ENCODE measurements at places on chromosomes 1 and 21.
A peak's percentile ranks its signal among the peaks of the same experiment; 100 is the strongest.

- DNase-seq = no peak
Observed at GRCh38 chr1:214285610-214286440, 4.9 kb downstream of the SMYD2 start.

GRCh38 chr21:42357307-42357706 is 6.5 kb upstream of the TFF2 start:
- DNase-seq = no peak

GRCh38 chr1:36143424-36143823 is 5.9 kb downstream of the TRAPPC3 start:
- DNase-seq = no peak

GRCh38 chr1:190957565-190957964 is 479.9 kb upstream of the BRINP3 start:
- no peak for DNase-seq

DNA sequence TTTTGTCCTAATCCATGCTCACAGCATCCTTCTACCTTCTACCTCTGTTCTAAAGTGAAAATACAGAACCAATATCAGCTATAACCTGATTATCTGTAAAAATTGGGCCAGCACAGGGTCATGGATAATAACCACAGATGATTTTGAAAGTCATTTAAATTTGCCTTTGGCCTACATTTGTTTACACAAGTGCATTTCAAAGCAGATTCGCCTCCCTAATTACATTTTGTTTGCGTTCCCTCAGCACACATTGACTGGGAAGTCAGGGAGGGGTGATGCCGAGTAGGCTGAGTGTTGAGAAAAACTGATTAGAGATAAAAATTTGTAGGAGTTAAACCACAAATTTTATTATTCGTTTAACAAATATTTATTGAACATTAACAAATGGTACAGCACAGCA is 19.2 kb upstream of the RGS8 start:
- DNase-seq = no peak

- DNase-seq = peak; percentile 37
Observed at GRCh38 chr21:36028127-36029069, 31.9 kb downstream of the SETD4 start.

DNA sequence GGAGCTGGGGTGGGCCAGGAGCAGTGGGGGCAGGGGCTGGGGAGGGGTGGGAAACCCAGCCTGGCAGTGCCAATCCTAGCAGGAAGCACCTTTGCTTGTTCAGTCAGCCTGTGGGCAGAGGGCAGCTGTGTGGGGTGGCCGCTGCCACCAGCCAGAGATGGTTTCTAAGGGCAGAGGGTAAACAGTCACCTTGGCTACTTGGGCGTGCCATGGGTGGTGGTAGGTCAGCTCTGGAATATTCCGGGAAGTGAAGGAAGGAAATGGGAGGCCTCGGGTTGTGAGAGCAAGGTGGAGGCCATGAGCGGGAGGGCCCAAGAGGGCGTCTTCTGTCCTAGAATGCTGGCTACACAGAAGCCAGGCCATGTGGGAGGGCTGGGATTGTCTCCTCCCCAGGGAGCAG is 20.7 kb upstream of the WNT4 start:
- no peak for DNase-seq

GRCh38 chr1:3016641-3017439 is 4.4 kb upstream of the ACTRT2 start:
- no peak for DNase-seq

DNA sequence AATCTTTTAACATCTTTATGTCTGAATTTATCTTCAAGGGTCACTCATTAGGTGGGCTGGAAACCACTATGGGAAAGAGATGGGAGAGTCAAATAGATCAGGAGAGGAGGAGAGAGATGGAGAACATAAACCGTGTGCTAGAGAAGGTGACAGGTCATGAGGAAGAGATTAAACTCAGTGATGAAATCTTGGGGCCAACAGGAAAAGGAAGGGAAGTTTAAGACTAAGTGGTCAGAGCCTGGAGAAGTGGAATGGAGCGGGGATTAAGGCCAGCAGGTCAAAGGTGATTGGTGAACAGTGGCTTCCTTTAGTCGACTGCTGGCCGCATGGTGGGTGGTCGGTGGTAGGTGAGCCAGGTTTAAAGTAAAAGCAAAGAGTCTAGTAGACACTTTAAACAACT is 169.3 kb upstream of the IVNS1ABP start:
- no peak for DNase-seq

- DNase-seq = no peak
Observed at GRCh38 chr1:26932531-26932930, 11.0 kb downstream of the NUDC start.

DNA sequence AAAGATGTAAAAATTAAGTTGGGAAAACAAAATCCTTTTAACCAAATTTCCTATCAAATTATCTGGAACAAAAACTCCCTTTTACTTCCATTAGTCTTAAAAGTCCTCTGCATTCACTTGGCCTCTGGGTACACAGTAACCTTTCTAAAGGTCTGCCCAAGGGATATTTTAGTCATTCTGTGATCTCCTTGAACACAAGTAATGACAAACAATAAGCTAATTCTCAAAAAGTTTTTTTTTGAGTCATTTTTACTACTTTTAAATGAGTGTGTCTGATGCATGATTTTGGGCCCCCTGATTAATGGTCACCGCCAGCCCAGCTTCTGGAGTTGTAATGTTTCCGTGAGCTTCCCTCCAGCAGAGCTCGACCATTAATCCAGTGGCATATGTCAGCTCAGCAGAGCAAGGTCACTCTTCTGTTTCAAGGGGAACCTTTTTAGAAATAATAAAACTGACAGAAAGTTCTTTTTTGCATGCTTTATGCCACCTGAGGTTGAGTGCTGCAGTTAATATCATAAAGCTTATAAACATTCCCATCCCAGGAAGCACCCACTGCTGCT is 14.3 kb downstream of the SAMSN1 start:
- no peak for DNase-seq

GRCh38 chr1:116754198-116754977 is at the start of gene CD2:
Gene CD2 (plus strand): TSS chr1:116754430. CDS start chr1:116754493, 63 bp downstream.
- DNase-seq = no peak

DNA sequence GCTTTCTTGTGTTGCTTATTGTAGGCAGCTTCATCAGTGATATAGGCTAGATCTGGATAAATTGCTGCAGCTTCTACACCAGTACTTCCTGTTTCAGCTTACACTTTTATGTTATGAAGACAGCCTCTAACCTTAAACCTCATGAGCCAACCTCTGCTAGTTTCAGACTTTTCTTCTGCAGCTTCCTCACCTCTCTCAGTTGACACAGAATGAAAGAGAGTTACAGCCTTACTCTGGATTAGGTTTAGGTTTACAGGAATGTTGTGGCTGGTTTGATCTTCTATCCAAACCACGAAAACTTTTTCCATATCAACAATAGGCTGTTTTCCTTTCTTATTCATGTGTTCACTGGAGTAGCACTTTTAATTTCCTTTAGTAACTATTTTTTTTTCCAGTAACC is 76.9 kb upstream of the RNPC3 start:
- DNase-seq = no peak

DNA sequence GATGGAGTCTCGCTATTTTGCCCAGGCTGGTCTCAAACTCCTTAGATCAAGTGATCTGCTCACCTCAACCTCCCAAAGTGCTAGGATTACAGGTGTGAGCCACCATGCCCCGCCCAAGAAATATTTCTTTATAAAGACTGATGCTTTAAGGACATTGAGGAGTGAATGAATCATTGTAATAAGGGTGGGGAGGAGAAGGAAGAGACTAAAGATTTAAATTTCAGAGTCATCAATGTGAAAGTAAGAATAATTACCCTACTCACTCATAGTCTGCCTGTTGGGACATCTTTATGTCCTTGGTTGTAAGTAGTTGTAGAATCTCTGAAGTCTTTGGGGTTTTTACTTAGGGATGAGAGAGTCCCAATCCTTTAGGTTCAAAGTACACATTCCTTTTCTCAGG is 7.3 kb downstream of the KDM1A start:
- DNase-seq = no peak

GRCh38 chr1:32353431-32353830 is 8.9 kb downstream of the FAM229A start:
- DNase-seq = no peak

GRCh38 chr1:162487241-162487640 is 10.4 kb upstream of the UHMK1 start:
- no peak for DNase-seq

DNA sequence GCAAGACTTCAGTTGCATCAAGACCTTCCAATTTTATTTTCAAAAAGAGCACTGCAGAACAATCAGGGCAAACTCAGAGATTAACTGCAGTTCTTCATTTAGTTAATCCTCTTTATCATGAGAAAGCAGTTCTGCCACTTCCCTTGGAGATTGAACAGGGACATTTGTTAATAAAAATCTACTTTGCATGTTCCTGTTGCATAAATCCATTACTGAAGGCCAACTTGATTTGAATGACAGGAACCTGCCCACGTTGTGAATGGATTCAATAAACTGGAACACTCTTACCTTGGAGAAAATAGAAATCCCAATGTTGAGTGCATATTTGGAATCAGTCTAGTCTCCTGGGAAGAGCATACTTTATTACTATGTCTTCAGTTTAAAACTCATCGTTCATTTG is 19.6 kb upstream of the PLD5 start:
- no peak for DNase-seq

All from NCI-H446 treated with DMSO at 0.1 percent for 48 hours (cell line).